ENCODE measurements at places on chromosomes 5 and 9. TPM values are rescaled to one million over a fixed set of nuclear protein-coding genes. Genes with fewer than 3 reads are reported as not detected.

Gene PDCD1LG2
- 0.39 TPM for total RNA-seq

Gene IFNA14
- total RNA-seq, result not detected

Gene EFCAB9
- total RNA-seq, result not detected

Gene HAVCR2
- 0.52 TPM for total RNA-seq

Gene NSUN2
- 95.5 TPM for total RNA-seq

Gene TRIM36
- 1.7 TPM for total RNA-seq
